Fibroblast of mammary gland (primary cell): ENCODE measurements at places on chromosomes 2 and 18.

GRCh38 chr2:137771064-137771463, 193.2 kb upstream of the HNMT start:
- DNase-seq, result no peak

- DNase-seq, result no peak
These were observed 22.6 kb downstream of the ITGA6 start for GRCh38 chr2:172449911-172450550.

GRCh38 chr2:24907116-24907515, 12.9 kb downstream of the ADCY3 start:
- peak; percentile 45 for DNase-seq

GRCh38 chr2:171325886-171326585, 107.8 kb downstream of the METTL8 start:
- no peak for DNase-seq

DNA sequence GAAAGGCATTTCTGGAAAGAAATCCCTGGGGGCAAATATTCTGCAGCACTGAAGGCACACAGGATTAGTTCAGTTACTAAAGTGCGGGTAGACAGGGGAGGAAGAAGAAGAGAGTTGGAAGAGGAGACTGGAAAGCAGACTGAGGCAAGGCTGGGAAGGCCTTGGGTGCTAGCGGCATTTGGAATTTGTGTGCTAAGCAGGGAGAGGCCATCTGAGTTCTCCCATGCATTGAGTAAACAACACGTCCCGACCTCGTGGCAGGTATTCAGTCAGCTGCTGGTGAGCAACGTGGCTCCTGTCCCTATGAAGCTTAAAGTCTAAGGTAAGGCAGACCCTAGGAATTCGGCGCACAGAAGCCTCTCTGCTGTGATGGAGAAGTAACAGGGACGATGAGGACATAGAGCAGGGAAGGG, 30.7 kb downstream of the ATP8B1 start:
- DNase-seq, result no peak

DNA sequence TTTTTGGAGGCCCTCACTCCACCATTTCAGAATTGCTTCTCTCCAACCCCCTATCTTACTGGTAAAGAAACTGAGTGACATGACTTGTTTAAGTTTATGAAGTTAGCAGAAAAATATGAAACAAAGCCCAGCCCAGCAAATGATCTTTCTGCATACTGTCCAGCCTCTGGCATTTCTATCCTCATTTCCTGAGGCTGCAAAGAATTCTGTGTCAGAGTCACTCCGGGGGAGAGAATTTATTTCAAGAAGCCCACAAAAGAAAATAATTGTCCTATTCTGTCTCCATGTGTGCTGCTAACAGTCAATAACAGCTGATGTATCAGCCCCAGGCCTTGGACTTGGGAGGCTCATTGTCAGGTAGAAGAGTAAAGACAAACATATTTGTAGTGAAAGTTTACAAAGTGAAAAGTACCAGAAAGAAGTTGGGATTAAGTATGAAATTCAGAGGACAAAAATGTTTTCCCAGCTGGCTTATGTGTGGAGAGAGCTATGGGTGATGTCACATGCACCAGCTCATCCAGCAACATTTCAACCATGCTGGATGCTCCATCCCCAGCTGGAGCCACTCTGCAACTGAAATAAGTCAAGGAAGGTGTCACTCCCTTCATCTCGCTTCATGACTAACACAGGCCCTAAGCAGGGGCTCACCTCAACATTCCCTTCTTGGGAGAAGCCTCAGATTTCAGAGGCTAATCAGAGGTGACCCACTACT, 42.3 kb downstream of the TRABD2A start:
- peak; percentile 20 for DNase-seq

- DNase-seq, result peak; percentile 65
These were observed 126.1 kb downstream of the HNMT start for GRCh38 chr2:138090330-138090729.

DNA sequence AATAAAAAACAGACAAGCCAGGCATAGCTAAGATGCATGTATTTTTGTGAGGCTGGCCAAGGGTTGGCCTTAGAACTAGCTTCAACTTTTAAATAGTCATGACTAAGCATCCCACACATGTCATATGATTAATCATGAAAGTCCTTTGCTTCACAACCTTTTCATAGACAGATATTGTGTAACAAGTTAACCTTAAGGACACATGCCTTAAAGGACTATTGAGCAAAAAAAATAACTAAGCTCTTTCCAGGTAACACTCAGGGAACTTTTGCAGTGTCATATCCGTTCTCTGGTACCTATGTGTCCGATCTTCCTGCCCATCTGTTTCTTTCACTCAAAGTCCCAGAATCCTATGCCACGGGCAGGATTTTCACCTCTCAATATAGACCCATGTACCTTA, 498.4 kb downstream of the STK39 start:
- DNase-seq, result peak; percentile 47

DNA sequence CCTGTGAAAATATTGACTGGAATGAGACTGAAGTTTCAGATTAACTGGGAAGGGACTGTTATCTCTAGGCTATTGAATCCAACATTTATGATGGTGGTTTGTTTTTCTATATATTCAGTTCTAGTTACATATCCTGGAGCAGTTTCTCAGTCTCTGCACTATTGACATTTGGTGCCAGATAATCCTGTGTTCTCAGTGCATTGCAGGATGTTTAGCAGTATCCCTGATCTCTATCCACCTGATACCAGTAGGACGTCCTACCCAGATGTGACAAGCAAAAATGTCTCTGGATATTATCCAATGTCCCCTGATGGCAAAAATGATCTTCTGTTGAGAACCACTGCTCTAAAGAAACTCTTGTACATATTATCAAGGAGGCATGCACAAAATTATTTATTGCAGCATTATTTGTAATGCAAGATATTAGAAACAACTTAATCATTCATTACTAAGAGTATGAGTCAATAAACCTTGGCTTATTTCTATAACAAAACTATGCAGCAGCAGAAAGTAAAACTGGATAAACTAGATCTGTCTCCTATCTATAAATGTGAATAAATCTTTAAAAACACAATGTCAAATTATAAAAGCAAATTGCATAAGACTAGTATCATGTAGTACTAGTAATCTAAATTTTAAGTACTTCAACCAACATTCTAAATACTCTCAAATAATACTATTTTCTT, 369.3 kb upstream of the RND3 start:
- DNase-seq, result no peak

DNA sequence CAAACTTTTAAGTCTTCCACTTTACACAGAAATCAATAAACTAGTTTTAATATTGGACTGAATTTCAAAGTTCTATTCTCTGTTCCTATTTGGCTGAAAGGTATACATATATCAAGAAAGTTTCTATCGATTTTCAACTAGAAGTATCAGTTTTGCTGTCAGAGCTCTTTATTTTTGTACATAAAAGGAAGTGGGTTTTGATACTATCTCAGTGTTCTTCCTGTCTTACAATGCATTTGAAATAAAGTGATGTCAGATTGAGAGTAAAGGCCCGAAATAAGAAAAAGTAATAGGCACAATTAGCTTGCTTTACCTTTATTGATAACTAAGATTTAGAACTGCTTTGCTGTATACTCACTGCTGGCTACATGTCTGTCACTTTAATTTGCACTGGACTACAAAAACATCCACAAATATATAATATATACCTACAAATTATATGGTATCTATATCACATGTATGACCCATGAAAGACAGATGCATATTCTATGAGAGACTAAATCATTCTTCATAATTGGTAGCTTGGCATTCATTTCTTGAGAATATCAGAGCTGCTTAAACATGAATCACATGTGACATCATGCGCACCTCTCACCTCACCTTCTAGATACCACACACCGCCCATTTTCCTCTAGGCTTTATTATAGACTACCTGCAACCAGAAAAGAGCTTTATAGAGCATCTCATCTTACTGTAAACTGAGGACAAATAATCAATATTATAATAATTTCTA, 83.6 kb downstream of the ASXL2 start:
- no peak for DNase-seq

DNA sequence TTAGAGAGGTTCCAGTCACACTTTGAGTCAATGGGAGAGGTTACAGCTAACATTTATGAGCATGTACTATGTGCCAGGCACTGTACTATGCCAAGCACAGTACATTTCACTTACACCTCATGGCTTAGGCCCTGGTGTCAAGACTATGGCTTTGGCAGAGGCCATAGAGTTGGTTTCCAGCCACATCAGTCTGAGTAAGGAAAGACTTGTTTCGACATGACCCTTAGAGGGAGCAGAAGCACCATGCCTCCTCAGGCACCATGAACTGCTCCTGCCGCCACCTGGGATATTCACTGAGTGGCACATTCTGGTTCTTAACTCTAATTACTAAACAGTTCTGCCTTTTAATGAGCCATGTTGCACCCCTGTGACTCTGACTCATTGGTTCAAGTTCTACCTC, 12.7 kb downstream of the DGUOK start:
- peak; percentile 86 for DNase-seq

DNA sequence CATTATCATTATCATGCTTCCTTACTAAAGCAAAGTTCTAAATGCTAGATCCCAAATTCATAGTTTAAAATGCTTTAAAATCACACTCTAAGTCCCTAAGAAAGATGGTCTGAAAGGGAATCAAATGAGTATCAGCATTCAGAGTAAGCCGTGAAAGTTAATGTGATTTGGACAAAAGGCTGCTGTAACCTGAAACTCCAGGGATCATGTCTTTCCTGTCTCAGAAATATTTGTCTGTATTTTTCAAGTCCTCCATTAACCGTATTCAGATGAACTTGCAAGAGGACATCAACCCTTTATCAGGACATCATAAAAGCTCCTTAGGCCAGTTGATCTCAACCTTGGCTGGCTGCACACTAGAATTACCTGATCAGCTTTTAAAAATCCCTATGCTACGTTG, 324.3 kb upstream of the PKDCC start:
- no peak for DNase-seq

DNA sequence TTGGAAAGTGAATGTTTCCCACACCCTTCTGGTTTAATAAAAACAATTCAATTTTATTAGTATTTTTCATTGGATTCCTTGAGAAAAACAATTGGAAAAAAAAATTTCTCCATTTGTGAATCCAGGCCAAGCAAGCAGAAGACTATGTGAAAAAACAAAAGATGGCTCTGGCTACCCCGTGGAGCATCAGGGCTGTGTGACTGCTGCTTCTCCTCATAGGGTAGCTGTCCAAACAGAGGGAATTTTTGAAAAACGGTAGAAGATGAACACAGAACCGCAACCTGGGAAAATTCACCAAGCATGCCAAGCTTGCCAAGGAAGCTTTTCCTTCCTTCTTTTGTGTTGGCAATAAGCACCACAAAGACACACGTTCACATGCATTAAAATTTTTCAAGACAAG, 71.3 kb upstream of the ACVR2A start:
- no peak for DNase-seq

- DNase-seq, result peak; percentile 47
These were observed 176.6 kb downstream of the GFPT1 start for GRCh38 chr2:69210385-69210784.

DNA sequence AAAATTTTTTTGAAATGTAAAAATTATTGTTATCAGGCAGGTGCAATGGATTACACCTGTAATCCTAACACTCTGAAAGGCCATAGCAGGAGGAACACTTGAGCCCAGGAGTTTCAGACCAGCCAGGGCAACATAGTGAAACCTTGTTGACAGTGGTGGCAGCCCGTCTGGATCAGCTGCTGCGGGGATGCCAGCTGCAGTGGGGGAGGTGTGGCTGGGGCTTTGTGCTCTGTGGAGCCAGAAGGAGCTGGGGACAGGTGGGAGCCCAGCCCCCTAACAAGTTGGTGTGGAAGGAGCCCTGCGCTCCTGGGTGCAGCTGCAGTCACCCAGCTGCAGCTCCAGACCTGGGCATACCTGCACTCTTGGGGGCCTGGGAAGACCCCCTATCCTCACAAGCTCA, 182.4 kb upstream of the MC4R start:
- DNase-seq, result no peak

- DNase-seq, result no peak
These were observed 50.2 kb downstream of the CABYR start for GRCh38 chr18:24189007-24189528.

DNA sequence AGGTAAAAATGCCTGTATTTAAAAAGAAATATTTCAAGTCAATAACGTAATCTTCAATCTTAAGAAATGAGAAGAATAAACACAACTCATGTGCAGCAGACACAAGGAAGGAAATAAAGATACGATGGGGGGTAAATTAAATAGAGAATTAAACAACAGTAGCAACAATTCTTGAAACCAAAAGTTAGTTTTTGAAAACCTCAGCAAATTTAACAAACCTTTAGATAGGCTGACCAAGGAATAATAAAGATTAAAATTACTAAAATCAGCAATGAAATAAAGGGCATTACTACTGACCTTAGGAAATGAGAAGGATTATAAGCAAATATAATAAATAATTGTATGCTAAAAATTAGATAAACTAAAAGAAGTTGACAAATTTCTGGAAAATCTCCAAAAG, 178.9 kb downstream of the RTP5 start:
- no peak for DNase-seq

DNA sequence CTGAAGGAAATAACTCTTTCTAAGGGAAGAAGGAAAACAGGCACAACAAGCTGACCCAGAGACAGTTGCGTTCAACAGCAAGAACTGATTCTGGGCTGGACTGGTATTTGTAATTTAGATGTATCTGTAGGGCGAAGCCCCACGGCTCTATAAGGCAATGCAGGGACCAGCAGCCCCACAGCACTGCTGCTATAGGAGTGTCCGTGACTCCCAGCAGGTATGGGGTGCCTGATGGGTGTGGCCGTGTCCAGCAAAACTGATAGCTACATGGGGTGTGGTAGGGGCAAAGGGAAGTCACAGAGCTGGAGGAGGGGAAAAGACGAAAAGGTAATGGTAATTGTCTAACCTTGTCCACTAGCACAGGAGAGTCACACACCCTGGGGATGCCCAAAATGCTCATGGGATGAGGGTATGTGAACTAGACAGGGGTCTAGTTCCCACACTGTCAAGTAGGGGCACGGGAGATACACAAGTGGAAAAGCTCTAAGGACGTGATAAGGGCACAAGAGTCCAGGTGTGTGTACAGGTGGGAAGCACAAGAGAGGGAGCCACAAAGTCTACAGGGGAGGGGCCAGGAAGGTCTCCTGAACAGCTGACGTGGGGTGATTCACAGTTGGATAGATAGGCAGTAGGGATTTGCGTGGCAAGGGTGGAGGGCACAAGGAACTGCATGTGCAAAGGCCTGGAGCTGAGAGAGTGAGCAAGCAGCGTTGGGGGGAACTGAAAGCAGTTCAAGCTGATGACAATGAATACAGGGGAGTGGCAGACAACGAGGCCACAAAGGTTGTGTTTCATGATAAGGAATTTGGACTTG, 48.5 kb upstream of the ASPRV1 start:
- no peak for DNase-seq

DNA sequence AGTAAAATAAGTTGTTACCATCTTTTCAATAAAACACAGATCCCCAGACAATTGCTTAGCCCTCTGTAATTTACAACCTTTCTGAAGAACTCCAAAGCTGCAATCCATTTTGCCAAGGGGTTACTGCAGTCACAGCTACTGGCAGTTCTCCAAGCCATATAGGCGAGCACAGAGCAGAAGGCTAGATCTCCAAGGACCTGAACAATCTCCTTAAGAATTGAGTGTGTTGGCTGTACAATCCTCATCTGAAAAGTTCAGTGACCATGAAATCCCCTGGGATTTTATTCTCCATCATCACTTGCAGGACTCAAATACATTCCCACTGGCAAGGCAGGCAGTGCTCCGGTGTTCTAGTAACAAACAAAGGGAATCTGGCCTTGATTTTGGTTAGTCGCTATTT, 103.9 kb upstream of the LRP1B start:
- DNase-seq, result no peak
